Inflammatory macrophage treated with lipopolysaccharide for 1 hour (primary cell): ENCODE measurements at places on chromosomes 12 and 14.

DNA sequence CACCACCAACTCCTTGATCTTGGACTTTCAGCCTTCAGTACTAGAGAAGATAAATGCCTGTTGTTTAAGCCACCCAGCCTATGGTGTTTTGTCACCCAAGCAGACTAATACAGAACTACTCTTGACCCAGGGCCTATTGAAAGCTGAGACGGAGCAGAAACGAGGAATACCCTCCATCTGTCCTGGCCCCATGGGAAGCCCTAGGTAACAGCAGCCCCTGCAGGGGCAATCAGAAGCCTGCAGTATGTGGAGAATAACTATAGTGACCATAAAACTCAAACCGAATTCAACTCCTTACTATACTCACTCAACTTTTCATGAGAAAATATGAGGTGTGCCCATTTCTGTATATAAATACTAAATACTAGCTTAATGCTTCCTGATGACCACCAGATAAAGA, 307.4 kb downstream of the NUAK1 start:
- DNase-seq: no peak

- DNase-seq: peak; percentile 70
These were observed 35.4 kb upstream of the RNASE3 start for GRCh38 chr14:20855652-20856291.

GRCh38 chr12:114287821-114288525, 118.0 kb downstream of the TBX5 start:
- DNase-seq: no peak

- DNase-seq: peak; percentile 55
These were observed at the start of gene ACRBP for GRCh38 chr12:6647083-6647604. Gene ACRBP (minus strand): TSS chr12:6647432. CDS start chr12:6647366, 66 bp downstream.

- DNase-seq: no peak
These were observed 982 bp downstream of the RBMS2 start for GRCh38 chr12:56522411-56523193.

DNA sequence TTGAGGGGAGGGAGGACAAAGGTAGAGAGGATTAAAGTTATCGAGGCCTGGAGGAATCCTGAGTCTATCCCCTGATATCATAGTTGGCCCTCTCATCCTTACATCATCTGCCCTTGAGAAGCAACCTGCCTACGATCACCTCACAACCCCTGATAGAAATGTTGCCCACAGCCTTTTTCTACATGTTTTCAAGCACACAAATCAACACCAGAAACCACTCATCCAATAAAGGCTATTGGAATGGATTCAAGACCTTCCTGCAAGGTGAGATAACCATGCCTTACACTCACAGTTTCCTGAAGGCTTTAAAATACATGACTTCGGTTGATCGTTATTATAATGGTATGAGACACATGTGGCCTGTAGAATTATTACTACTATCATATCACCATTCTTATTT, 175.7 kb upstream of the EGLN3 start:
- DNase-seq: no peak

DNA sequence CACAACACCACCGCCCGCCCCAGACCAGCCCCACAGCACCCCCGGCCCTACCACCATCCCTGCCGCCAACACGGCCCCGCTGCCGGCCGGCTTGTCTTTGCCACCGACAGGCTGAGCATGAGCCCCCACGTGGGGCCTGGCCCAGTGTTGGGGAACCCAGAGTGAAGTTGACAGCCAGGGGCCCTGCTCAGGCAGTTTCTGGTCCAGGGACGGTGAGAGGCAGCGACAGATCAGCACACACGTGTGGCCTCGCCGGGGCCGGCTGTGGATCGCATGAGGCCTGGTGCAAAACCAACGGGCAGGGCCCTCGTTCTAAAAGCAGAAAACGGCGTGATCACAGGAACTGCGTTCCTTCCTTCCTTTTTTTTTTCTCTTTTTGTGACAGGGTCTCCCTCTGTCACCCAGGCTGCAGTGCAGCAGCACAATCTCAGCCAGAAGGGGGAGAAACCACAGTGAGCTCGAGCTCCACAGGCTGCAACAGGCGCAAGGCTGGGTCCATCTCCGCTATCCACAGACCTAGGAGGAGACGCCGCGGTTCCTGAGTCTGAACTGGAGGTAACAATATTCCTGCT, 50.5 kb upstream of the FBRSL1 start:
- no peak for DNase-seq

GRCh38 chr14:103361867-103362266, 23.3 kb upstream of the MARK3 start:
- peak; percentile 79 for DNase-seq

GRCh38 chr14:101884934-101885576, 79.3 kb upstream of the DYNC1H1 start:
- DNase-seq: no peak

DNA sequence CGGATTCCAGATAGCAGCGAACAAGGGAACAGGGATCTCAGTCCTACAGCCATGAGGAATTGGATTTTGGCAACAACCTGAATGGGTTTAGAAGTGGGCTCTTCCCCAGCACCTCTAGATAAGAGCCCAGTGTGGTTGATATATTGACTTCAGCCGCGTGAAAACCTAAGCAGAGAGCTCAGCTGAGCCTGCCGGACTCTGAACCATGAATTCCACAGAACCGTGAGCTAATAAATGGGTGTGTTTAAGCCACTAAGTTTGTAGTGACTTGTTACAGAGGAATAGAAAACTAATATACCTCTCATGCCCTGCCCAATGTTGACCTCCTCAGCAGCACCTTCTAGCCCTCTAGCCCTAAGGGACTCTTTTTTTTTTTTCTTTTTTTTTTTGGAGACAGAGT, 32.4 kb upstream of the TMED10 start:
- no peak for DNase-seq
